Fibroblast of skin of right biceps (primary cell): ENCODE measurements at places on chromosomes 5 and 9.

DNA sequence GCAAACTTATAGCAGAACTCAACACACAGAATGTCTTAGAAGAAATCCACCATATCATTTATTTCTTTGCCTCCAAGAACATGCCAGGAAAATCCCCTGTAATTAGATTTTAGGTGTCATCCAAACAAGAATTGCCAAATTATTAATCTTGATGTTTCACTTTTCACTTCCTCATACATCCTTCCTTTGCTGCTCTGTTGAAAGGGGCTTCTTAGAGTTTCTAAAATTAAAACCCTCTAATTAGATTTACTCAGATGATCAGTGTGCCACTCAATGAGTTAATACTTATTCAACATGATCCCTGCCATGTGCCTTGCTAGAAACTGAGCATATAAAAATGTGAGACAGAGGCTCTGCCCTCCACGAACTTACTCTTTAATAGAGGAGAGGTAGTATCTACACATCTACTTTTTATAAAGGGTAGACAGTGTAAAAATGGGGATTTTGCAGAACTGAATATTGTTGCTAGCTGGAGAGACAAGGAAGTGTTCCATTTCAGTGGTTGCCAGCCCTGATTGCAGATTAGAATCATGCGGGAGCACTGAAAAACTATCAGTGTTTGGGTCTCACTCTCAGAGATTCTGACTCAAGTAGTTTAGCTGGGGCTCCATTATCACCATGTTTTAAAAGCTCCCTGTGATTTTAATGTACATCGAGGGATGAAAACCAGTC is 498.4 kb downstream of the TLE4 start:
- DNase-seq = no peak

DNA sequence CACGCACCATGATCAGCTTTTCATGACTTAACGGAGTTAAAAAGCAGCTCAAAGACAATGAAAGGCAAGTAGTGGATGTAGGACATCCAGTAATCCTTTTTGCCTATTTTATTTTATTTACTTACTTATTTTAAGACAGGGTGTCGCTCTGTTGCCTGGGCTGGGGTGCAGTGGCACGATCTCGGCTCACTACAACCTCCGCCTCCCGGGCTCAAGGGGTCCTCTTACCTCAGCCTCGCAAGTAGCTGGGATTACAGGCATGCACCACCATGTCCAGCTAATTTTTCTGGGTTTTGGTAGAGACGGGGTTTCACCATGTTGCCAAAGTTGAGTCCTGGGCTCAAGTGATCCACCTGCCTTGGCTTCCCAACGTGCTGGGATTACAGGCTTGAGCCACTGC is 148.9 kb downstream of the DAB2IP start:
- no peak for DNase-seq

- peak; percentile 19 for DNase-seq
Observed at GRCh38 chr5:180494510-180495181, 467 bp downstream of the CNOT6 start.

DNA sequence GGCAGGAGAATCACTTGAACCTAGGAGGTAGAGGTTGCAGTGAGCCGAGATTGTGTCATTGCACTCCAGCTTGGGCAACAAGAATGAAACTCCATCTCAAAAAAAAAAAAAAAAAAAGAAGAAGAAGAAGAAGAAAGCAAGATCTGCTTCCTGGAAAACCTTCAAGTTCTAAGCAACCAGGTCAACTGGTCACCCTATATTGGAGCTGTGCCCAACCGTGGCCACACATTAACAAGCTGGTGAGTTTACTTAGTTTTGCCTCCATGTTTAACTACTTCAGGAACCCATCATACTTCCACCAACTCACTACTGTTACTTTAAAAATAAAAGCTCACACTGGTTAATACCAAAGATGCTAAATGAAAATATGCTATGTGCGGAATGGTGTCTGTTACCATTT is 12.3 kb upstream of the SKP1 start:
- no peak for DNase-seq

- no peak for DNase-seq
Observed at GRCh38 chr5:150411245-150411979, 1.3 kb downstream of the CD74 start.

GRCh38 chr5:174972291-174972690 is 247.9 kb downstream of the MSX2 start:
- no peak for DNase-seq

GRCh38 chr5:139696167-139696893 is 48.2 kb downstream of the CXXC5 start:
- peak; percentile 34 for DNase-seq

DNA sequence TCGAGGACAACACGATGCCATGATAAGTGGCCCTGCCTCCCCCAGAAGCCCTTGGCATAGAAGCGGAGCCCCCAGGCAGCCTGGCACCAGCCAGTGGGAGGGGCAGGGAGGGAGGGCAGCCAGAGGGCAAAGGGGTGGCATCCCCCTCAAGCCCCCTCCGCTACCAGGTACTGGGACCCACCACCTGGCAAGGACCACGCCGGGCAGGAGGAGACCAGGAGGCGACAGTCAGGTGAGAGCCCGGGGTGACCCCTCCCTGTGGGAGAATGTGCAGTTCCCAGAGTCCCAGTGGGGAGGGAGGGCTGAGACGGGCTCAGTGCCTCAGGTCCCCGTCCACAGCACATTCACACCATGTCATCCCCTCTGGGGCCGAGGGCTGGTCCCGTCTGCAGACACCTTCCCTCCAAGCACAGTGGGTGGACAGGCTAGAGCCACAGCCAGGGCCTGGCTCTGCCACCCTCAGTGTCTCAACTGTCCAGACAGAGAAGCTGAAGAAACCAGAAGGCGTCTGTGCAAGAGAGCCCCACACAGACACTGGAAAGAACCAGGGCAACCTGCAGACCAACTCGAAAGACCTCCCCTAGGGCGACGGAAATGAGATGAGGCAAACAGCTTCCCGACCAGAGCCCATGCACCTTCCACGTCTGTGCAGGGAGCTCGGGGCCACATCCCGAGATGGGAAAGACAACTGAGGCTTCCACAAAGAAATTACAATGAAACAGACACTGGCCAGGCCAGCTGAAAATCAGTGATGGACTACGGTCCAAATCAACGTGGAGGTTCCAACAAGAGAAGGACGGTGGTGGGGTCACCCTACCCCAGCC is 11.1 kb downstream of the BRD3 start:
- DNase-seq = no peak

- DNase-seq = peak; percentile 57
Observed at GRCh38 chr5:17258431-17258830, 41.0 kb downstream of the BASP1 start.

- no peak for DNase-seq
Observed at GRCh38 chr9:76559286-76559685, 100.3 kb downstream of the GCNT1 start.

DNA sequence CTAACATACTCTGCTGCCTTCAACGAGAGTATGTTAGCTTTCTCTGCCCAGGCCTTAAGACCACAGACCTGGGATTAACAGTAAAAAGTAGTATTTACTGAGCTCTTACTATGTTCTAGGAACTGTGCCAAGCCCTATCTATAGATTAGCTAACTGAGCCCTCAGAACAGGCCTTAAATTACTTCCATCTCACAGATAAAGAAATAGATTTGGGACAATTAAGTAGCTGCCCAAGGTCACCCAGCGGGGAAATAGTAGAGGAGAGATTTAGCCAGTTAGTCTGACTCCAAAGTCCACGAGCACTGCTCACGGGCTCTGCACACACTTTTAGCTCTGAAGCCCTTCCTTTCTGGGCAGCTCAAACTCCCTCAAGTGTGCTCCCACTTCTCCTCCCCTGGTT is 64.5 kb upstream of the EQTN start:
- DNase-seq = no peak

DNA sequence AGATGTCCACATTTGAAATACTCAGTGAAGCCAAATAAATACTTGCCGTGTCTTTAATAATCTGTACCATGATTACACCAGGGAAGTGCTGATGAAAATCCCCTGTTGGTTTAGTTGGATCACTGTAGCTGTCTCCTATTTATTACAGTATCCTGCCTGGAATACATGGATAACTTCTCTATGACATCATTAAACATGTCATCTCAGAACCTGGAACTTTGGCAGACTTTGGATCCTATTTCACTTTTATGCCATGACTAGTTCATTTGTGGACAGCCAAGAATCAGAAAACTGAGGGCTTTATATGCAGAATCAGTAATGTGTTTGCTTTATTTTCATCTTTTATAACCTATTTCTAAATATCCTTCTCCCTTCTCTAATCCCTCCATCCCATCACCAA is at the start of gene TXNDC8:
Gene TXNDC8, minus strand, starts transcription at position 137 of the 400 bp plus-strand sequence.
- DNase-seq = peak; percentile 72

DNA sequence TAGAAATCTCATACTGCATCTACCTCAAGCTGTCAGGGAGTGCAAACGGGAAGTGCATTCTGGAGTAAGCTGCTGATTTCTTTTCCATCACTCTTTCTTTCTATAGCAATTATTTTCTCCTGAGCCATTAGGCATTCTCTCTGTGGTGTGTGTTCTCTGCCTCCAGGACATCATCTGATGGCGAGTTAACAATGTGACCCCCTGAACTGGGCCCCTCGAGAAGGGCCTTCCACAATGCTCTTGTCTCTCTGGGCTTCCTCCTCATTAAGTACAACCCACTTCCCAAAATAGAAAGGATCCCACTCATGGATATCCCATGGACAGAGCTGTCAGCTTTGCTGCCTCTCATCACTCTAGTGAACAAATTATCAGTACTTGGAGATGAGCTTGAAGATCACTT is 96.7 kb upstream of the PRRC1 start:
- DNase-seq = no peak

GRCh38 chr5:156314416-156314815 is 12.5 kb upstream of the SGCD start:
- DNase-seq = no peak

- DNase-seq = no peak
Observed at GRCh38 chr5:35186749-35187148, 43.5 kb downstream of the PRLR start.

GRCh38 chr9:136668983-136669790 is 6.5 kb downstream of the EGFL7 start:
- no peak for DNase-seq

DNA sequence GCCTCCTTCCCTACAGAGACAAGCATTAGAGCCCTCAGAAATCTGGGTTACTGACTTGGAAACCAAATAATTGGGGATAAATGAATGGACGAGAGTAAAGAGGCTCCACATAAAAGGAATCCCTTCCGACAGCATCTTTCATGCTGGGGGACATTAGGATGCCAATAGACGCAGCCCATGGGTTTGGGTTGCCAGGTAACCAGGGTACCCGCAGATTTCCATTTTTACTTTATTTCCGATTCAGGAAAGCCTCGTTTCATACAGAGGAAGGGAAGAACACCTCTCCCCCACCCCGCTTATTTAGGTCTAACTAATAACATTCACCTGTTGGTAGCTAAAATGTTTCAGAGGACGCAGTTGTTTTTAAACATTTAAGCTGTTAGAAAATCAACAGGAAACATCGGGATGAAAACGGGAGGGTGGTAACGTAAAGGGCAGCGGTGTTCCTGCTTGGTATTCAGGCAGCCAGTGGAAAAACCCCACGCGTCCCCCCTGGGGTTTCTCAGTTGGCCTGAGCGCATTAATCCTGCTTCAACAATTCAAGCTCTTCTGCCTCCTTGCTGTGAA is 179.5 kb downstream of the YTHDC2 start:
- no peak for DNase-seq

- peak; percentile 26 for DNase-seq
Observed at GRCh38 chr9:71638627-71639026, 129.7 kb downstream of the CEMIP2 start.

DNA sequence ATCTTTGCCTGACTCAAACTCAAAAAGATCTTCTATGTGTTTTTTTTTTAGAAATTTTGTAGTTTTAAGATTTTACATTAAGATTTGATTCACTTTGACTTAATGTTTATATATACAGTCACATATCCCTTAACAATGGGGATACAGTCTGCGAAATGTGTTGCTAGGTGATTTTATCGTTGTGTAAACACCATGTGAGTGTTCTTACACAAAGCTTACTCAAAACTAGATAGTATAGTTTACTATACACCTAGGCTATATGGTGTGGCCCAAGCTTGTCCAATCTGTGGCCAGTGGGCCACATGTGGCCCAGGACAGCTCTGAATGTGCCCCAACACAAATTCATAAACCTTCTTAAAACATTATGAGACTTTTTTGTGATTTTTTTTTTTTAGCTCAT is 131.9 kb downstream of the CWC27 start:
- DNase-seq = no peak

DNA sequence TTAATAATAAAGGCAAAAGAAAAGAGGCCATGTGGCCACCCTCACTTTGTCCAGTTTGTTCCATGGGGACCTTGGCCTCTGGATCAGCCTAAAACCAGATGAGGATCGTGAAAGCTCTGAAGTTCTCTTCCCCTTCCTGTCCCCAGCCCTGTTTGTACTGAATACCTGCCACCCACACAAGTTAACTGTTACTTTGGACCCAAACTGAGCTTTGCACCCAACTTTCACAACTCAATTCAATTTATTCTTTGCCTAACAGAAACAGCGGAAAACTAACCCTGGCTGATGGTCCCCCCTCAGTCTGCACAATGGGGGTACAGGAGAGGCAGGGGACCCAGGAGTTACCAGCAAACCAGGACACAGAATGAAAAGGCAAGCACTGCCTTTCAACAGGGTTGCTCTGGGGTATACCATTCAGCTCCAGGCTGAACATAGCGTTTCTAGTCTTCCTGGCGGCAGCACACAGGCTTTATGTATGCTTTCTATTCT is 28.2 kb downstream of the ABCA1 start:
- no peak for DNase-seq

DNA sequence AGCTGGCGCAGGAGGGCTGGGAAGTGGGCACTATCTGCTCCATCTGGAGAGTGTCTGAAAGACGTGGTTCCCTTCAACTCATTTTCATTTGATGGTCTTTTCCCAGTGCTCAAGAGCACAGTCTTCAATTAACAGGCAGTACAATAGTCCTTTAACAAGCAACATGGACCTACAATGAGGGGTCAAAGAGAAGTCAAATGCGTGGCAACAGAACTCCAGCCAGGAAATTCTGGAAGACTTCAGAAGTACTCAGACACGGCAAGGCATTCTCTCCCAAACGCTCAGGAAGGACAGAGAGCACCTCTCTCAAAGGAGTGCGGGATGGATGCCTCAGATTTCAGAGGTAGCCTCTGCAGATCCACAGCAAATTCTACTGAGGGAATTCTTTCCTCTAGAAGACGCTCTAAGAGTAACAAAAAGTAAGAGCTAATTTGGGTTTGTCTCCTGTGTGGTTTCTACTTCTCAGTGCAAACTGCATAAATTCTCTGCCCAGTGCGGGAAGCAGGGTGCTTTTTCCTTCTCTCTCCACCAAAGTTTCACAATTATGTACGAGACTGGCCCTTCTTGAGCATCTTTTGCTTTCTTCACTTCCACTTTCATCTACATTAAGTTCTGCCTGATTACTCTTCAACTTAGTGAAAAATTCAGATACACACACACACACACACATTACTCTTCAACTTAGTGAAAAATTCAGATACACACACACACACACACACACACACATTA is 56.4 kb downstream of the LHFPL2 start:
- no peak for DNase-seq

- no peak for DNase-seq
Observed at GRCh38 chr9:77803423-77803822, 155.3 kb upstream of the GNA14 start.

GRCh38 chr5:176761755-176762154 is 48.6 kb upstream of the UNC5A start:
- DNase-seq = no peak

GRCh38 chr5:108857905-108858304 is 110.2 kb downstream of the FER start:
- no peak for DNase-seq
